Activated CD4-positive, alpha-beta T cell treated with anti-CD3 and anti-CD28 coated beads, Interleukin-2, amount 10 ng/mL, durations not matched to agents 24 days and 14 days (primary cell): ENCODE measurements at places on chromosomes 16 and 17. TPM values are rescaled to one million over a fixed set of nuclear protein-coding genes. Genes with fewer than 3 reads are reported as not detected.

DNA sequence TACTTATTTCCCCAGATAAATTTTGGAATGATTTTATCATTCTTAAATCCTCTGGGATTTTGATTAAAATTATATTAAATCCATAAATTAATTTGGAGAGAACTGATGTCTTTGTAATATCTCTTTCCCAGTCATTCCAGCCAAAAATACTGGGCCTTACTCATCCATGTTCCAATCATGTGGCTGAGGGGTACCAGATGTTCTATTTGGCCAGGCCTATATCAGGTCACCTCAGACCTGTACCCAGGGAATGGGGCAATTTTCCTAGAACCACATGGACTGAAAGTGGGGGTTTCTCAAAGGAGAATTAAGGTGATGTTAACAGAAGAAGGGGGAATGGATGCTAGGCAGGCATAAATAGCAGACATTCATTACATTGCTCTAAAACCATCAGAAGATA is 7.5 kb downstream of the SNTB2 start:
- H3K27ac ChIP-seq: no peak overlapping the region
- no peaks in the 10 kb centered on the region for H3K27me3 ChIP-seq
- peaks cover 16% of the 10 kb centered on the region for H3K36me3 ChIP-seq
- H3K4me3 ChIP-seq: no peak overlapping the region
- peaks cover 21% of the 10 kb centered on the region for H3K4me1 ChIP-seq

DNA sequence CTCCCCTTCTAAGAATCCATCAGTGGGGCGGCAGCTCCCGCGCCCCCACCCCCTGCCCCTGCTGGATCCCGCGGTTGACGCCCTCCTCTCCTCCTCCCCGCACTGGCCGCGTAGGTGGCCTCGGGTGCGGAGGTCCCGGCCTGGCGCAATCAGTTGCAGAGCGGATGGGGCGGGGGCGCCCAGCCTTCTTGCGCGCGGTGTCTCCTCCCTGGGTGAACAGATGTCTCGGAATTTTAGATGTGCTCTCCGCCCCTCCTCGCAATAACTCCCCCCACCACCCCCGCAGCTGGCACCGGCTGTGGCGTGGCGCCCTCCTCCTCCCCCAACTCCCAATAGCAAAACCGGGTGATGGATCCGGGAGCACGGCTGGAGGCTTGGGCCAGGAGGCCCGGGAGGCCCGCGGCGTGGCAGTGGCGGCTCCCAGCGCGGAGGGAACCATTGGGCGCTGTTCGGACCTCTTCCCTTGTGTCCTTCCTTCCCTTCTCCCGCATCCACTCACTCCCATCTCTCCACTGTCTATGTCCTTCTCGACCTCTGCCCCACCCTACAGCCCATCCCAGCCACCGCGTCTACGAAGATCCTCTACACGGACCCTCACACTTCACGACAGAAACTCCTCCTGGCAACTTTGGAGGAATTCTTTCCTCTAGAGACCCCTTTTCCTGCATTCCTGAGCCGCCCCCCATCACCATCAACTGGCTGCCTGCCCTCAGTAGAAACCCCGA is 11.0 kb downstream of the NEUROD2 start:
- H3K27ac ChIP-seq: no peak overlapping the region
- no peak overlapping the region for H3K4me3 ChIP-seq
- DNase-seq: no peak
- peaks cover 76% of the 10 kb centered on the region for H3K27me3 ChIP-seq
- peaks cover 2% of the 10 kb centered on the region for H3K36me3 ChIP-seq

DNA sequence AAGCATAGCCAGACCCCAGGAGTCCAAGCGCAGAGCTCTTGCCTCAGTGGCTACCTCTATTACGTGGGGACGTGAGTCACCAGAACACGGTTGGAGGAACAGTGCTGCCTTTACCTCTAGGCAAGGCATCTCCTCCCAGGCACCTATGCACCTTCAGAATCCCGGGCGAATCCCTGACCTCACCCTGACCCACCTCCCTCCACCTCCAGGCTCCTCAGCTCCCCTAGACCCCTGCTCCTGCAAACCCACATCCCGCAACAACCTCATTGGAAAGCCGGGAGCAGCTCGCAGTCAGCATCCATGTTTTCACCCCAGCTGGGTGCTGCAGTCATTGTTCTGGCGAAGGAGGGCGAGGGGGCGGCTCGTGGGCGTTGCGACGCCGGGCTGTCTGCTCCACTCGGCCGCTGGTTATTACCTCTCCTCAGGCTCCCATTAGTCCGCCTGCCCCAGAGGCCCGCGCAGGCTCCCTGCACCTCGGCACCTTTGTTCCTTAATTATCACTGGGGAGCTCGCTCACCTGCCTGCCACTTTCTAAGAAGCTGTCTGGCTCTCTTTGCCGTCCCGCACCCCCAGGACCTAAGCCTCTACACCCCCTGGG is 24.6 kb upstream of the DLX4 start:
- H3K27me3 ChIP-seq: peaks cover 39% of the 10 kb centered on the region
- no peak overlapping the region for H3K27ac ChIP-seq
- no peaks in the 10 kb centered on the region for H3K36me3 ChIP-seq
- DNase-seq: no peak

- peak; percentile 64 for DNase-seq
- H3K4me3 ChIP-seq: peak overlapping the region; percentile 42
- peaks cover 7% of the 10 kb centered on the region for H3K27me3 ChIP-seq
- no peaks in the 10 kb centered on the region for H3K36me3 ChIP-seq
- H3K4me1 ChIP-seq: peaks cover 22% of the 10 kb centered on the region
- peak overlapping the region; percentile 29 for H3K27ac ChIP-seq
Observed at GRCh38 chr16:72844225-72844920, 203.6 kb downstream of the ZFHX3 start.

The WNK4 gene
- total RNA-seq: 0.12 TPM in 2 replicates

The CCL8 gene
- not detected in 2 replicates for total RNA-seq

DNA sequence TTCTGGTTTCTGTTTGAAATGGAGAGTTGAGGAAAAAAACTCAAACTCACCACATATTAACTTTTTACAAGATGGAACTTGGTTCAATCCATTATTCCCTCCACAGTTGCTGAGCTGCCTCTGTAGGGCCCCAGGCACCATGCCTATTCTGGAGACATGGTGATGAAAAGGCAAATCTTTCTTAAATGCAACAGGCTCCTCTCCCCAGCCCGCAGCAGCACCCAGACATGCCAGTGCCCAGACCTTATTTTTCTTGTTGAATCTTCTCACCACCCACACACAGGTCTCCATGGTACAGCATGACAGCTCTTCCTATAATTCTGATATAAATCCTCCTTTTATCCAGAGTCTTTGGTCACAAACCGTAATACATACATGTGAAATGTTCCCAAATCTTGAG is 7.6 kb downstream of the CYTH1 start:
- peak; percentile 81 for DNase-seq
- peak overlapping the region; percentile 89 for H3K4me3 ChIP-seq
- H3K27me3 ChIP-seq: no peaks in the 10 kb centered on the region
- peak overlapping the region; percentile 98 for H3K27ac ChIP-seq
- peaks cover 56% of the 10 kb centered on the region for H3K4me1 ChIP-seq

The GRAP gene
- total RNA-seq: 9.2 and 9.7 TPM in 2 replicates

DNA sequence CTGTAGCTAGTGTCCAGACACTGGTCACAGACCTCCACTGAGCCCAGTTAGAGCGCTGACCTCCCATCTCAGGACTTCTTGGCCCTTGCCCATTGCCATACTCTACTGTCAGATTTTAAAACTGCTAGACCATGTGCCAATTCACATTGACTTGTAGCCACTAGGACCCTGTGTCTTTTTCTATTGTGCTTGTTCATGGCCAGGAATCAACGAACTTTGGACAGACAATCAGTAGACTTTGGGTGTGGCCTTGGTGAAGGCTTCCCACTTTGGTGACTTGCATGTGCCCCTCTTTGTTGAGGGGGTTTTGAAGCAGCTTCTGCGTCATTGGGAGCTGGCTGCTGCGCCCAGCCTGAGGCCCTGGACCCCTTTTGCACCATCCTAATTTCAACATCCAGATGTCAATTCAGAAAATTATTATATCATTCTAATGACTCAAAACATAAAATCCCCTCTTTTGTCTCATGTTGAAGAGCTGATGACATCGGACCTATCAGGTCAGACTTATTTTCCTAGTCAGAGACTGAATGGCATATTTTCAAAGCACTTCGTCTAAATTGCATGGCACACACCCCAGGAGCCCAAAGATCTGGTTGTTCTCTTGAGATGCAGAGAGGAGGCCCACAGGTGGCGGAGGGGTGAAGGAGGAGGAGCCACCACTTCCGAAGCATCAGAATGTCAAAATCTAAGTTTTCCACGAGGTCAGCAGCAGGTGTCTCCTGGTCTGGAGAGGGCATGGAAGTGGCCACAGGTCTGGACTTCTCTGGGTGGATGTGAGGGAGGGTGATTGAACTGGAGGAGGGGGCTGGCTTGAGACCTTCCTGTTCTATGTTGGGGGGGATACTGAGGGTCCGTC is 93.4 kb upstream of the CBX4 start:
- H3K4me1 ChIP-seq: peaks cover 13% of the 10 kb centered on the region
- H3K27me3 ChIP-seq: peaks cover 34% of the 10 kb centered on the region
- no peak for DNase-seq

DNA sequence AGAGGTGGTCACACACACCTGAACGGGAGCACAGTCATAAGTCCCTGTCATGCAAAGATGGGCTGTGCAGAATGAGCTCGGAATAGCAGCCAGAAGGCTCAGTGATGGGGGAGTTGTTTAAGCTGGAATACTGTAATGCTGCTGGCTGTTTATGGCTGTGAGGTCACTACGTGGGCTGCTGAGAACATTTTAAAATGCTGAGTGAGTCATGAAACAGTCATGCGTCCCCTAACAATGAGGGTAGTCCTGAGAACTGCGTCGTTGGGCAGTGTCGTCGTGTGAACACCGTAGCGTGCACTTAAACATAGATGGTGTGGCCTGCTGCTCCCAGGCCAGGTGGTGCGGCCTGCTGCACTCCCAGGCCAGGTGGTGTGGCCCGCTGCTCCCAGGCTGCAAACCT is 39.7 kb downstream of the TBCD start:
- H3K27ac ChIP-seq: no peak overlapping the region
- H3K4me1 ChIP-seq: peaks cover 2% of the 10 kb centered on the region

DNA sequence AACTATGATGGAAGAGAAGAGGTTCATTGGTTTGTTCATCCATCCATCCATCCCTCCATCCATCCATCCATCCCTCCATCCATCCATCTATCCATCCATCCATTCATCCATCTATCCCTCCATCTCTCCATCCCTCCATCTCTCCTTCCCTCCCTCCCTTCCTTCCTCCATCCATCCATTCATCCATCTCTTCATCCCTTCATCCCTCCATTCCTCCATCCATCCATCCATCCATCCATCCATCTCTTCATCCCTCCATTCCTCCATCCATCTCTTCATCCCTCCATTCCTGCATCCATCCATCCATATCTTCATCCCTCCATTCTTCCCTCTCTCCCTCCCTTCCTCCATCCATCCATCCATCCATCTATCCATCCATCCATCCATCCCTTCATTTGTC is 10.0 kb upstream of the PPL start:
- no peaks in the 10 kb centered on the region for H3K4me1 ChIP-seq
- H3K36me3 ChIP-seq: no peaks in the 10 kb centered on the region
- no peak overlapping the region for H3K27ac ChIP-seq
- no peak overlapping the region for H3K4me3 ChIP-seq

- H3K27ac ChIP-seq: no peak overlapping the region
- H3K4me3 ChIP-seq: no peak overlapping the region
- no peaks in the 10 kb centered on the region for H3K36me3 ChIP-seq
- no peaks in the 10 kb centered on the region for H3K4me1 ChIP-seq
- no peak for DNase-seq
Observed at GRCh38 chr16:7113395-7113794, 219.2 kb upstream of the RBFOX1 start.

DNA sequence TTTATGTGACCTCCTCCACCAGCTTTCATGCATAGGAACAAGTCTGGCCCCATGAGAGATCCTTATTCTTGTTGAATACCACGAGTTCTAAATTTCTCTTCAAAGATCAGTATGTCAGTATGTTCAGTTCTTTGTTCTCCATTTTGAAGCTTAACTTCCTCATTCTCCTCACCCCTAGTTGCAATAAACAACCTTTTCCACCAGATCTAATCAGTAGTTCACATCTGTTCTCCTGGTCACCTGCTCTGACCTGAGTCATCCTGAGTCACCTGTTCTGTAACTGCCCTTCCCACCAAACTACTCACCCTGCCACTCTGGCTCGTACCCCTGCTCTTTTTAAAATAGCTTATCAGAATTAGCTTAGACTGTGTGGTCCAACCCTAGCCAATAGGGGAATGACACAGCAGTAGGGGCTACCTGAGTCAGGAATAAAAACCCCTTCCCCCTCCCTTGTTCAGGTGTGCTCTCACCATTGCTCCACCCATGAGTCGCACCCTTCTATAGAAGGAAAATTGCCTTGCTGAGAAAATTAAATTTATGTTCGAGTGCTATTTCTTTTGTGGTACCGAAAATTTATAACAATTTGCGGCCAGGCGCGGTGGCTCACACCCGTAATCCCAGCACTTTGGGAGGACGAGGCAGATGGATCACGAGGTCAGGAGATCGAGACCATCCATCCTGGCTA is 94.6 kb downstream of the EMP2 start:
- no peaks in the 10 kb centered on the region for H3K4me1 ChIP-seq
- H3K27ac ChIP-seq: no peak overlapping the region
- no peaks in the 10 kb centered on the region for H3K27me3 ChIP-seq
- H3K4me3 ChIP-seq: no peak overlapping the region

The TBC1D3 gene
- not detected in 2 replicates for total RNA-seq

The NAGS gene
- 0.59 and 0.91 TPM in 2 replicates for total RNA-seq

DNA sequence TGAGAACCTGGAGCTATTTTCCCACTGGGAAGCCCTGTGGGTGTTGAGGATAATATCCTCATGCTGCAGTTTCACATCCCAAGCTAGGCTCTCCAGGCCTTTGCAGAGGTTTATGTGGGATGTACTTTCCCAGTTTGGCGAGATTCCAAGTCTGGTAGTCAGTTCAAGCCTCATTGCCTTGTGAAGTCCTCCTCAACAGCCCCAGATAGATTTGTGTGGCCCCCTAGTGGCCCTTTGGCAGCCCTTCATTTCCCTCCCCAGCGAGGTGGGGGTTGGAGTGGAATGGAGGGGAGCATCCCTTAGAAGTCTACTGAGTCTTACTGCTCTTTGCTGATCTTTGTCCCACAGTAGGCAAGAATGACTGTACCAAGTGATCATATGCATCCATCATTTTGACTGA is 137.9 kb downstream of the CDH11 start:
- no peak overlapping the region for H3K4me3 ChIP-seq
- DNase-seq: no peak
- no peaks in the 10 kb centered on the region for H3K36me3 ChIP-seq
- H3K27me3 ChIP-seq: no peaks in the 10 kb centered on the region
- no peaks in the 10 kb centered on the region for H3K4me1 ChIP-seq

The OTOP3 gene
- total RNA-seq: not detected in 2 replicates

- no peaks in the 10 kb centered on the region for H3K36me3 ChIP-seq
- no peak overlapping the region for H3K27ac ChIP-seq
- H3K27me3 ChIP-seq: peaks cover 4% of the 10 kb centered on the region
- no peak overlapping the region for H3K4me3 ChIP-seq
Observed at GRCh38 chr17:4525691-4526397, 27.2 kb downstream of the SPNS2 start.
